Right atrium auricular region (tissue), 2 donors: ENCODE measurements at places on chromosomes 7 and 10. TPM values are rescaled to one million over a fixed set of nuclear protein-coding genes. Genes with fewer than 3 reads are reported as not detected.

GRCh38 chr7:139061416-139061815 is 25.6 kb upstream of the ZC3HAV1L start:
- DNase-seq, result no peak

DNA sequence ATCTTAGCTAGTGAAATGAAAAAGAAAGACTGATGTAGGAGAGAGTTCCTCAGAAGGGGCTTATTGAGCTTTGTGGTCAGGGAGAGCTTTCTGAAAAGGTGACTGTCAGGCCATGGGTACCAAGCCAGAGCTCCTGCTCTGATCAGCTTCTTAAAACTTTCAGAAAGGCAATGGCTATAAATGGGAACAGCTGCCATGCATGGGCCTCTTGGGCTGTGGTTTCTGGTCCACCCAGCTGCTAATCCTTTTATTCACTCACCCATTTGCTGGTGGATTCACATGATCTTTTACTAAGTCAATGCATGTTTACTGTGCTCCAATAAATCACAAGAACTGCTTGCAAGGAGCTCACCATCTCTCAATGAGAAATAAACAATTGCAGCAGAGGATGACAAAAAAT is 60.1 kb upstream of the ZPBP start:
- no peak for DNase-seq

GRCh38 chr10:95550073-95550672 is 11.0 kb downstream of the SORBS1 start:
- no peak for DNase-seq

- no peak for DNase-seq
Observed at GRCh38 chr10:71573562-71574518, 145.7 kb downstream of the C10orf105 start.

GRCh38 chr7:21364801-21365271 is 63.0 kb upstream of the SP4 start:
- DNase-seq, result no peak

DNA sequence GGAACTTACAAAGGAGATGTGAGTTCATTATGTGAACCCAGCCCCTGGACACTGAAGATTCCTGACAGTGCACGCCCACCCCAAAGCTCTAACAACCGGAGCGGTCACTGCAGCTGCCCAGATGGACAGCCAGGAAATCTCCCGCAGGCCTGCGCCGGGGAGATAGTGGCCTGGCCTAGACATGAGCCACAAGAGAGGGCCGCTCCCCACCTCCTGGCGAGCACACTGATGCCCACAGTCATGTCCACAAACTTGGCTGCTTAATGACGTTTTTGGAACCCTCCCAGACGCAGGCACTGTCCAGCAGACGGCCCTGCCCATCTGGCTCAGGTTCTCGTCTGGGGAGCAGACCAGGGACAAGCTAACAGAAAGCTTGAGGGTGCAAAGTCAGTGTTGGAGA is 34.2 kb downstream of the TCERG1L start:
- DNase-seq, result no peak

GRCh38 chr7:47428052-47428767 is 153.7 kb downstream of the TNS3 start:
- no peak for DNase-seq

GRCh38 chr10:99994801-99995200 is 14.9 kb downstream of the DNMBP start:
- DNase-seq, result no peak

DNA sequence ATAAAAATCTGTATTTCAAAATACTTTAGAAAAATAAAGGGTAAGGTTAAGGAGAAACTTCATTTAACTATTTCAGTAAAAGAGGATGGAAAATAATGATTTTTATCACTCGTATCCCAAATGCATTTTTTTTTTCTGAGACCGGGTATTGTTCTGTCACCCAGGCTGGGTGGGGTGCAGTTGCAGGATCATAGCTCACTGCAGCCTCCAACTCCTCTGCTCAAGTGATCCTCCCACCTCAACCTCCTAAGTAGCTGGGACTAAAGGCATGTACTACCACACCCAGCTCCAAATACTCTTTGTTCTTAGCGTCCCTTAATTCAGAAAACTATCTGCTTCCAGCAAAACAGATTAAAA is 11.8 kb downstream of the KMT2C start:
- no peak for DNase-seq

GRCh38 chr10:115092555-115093285 is 445 bp upstream of the ATRNL1 start:
- no peak for DNase-seq

DNA sequence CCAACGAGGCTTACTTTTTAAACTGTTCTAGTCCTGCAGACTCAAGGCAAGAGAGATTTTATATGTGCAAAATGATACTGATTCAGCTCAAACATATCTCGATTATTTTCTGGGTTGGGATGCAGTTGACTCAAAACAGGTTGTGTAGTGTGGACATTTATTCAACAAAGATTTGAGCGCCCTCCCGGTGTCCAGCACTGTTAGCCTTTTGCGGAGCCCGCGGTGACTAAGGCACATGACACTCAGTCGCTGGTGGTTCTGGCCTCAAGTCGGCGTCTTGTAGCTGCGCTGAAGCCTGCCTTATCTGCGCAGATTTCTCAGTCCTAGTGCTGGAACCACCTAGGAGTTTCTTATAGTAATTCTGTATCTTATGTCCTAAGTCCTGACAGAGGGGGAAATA is 938 bp upstream of the CADPS2 start:
- DNase-seq, result peak; percentile 86

GRCh38 chr10:43981696-43982095 is 333.0 kb upstream of the ZNF32 start:
- DNase-seq, result no peak

GRCh38 chr10:97498841-97499560 is at the start of gene UBTD1:
TSS of gene UBTD1 (plus strand) at chr10:97498924. CDS start at chr10:97499204, 280 bp downstream.
- DNase-seq, result no peak

DNA sequence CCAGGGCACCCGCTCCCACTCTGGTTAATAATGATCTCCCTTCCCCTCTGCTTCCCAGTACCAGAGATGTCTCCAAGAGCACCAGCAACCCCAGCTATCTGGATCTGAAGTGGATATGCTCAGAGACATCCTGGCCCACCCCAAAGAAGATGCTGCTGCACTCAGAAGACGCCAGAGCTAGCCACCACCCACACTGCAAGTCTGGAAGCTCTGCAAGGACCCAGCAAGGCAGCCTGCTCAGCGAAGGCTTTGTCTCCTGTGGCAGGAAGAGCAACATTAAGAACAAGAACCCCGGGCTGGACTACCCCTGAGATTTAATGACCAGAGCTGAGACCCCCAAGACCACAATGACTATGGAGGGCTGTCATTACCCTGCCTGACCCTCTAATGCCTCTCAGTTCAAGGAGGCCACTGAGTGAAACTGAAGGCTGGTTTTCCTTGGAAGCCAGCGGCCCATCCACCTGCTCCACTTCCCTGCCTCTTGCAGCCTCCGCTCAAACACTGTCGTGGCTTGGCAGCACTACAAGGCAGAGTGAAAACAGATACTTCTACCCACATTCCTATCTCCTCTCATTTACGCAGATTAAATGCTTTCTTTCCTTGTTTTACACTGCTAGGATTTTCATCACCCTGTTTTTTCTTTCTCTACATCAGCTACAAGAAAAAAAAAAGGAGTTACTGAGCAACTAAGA is 202.2 kb downstream of the SNX10 start:
- DNase-seq, result no peak

GRCh38 chr7:82455295-82455694 is 11.7 kb upstream of the CACNA2D1 start:
- DNase-seq, result no peak

DNA sequence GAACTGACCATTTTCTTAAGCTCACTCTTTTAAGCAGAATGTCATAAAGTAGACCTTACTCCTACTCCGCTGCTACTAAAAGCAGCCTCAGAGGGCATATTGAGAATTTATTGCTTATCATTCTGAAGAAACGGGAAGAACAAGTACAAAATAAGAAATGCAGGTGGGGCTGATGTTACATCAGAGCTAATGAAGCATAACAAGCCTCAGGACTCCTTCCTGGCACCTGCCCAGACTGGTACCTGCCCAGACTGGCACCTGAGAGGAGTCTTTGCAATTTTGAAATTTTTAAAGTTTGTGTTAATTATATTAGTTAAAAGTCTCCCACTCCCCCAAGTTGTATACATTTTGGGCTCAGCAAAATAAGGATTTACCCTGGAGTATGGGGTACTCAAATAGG is 162.4 kb downstream of the SEMA3E start:
- DNase-seq, result no peak

- no peak for DNase-seq
Observed at GRCh38 chr7:108408296-108408991, 47.8 kb downstream of the NRCAM start.

GRCh38 chr10:88541116-88541626 is 41.9 kb downstream of the RNLS start:
- DNase-seq, result no peak

DNA sequence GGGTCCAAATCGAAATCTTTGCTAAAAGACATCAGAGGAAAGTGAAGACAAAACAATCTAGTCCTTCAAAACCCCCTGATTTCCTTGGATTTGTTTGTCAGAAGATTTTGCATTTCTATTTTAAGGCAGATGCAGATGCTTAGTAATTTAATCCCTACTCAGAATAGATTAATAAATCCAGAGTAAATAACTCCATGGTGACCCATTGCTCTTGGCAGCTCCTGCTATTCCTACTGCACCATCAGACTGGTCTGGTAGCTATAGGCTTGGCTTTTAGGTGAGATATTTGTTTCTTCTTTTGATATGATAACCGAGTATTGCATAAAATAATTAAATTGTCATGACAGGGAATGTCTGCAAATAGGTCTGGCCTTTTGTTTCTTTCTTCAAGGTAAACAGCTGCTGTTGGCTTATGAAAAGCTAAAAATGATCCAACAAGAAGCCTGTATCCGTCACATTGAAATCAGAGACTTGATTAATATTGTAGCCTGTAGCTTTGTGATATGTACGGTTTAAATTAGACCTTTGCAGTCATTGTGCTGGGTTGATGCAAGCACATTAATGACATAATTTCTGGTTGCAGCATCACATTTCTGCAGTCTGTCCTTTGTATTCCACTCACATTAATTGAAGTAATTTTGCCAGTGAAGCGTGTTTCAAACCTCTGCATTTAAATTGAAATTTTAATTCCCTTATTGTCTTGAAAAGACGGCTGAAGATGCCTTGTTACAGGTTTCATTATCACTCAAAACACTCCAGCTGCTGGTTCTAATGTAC is 40.7 kb downstream of the EXOC4 start:
- DNase-seq, result no peak

DNA sequence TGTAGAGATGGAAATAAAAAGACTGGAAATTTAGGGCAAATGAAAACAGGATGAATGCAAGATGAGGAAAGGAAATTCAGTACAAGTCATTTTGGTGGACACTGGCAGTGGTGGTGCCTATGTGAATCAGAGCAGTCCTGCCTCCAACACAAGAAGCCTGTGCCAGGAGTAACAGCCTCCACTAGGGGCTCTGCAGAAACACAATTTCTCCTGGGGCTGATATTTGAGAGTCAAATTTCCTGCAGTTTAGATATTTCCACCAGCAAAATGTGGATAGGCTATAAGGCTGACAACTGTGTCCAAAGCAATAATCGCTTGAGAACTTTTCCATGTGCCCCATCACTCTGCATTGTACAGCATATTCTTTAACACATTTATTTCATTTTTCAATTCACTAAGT is 4.7 kb upstream of the PLXDC2 start:
- DNase-seq, result peak; percentile 73

DNA sequence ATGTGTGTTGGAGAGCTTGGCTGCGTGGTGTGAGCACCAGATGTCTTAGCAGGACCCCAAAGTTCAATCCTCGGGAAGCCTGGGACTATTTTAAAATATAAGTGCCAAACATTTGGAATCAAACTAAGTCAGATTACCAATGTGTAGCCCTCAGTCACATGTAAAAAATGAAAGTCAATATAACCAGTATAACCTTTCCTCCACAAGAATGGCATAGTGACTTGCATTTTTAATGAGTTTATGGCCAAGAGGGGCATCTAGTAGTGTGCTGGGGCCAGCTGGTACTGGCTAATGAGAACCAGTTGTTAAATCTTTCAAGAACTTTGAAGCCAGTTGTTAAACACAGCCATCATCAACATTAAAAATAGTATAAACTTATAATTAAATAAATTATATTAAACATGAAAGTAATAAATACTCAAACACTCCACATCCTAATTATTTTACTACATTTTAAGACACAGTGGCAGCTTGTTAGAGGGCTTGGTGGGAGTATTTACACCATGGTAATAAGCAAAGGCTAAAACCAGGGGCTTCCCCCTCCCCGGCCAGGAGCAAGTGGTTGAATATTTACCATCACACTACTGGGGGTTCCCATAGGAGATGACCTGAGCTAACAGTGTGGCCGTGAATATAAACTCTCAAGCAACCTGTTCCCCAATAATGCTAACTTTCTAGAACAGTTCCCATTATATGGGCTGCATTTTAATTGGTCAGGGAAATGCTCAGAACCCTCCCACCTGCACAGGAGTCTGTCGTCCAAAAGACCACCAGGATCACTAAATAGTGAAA is 7.9 kb upstream of the FAM170B start:
- no peak for DNase-seq

DNA sequence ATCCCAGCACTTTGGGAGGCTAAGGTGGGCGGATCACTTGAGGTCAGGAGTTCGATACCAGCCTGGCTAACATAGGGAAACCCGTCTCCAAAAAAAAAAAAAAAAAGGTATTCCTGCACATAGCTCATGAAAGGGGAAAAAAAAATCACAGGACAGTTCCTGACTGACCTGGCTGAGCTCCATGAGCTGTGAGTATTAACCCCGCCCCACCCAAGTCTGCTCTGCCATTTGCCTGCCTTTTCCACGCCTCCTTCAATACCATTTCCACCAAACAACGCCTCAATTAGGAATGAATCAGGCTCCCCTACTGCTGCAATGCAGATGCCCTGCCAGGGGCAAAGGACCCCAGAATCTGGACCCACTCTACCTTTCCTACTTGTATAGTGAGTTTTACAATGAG is 55.0 kb downstream of the PDIA4 start:
- DNase-seq, result no peak

GRCh38 chr10:16735671-16736070 is 81.6 kb downstream of the RSU1 start:
- no peak for DNase-seq

GRCh38 chr7:151115121-151115835 is 29.0 kb downstream of the AGAP3 start:
- no peak for DNase-seq

DNA sequence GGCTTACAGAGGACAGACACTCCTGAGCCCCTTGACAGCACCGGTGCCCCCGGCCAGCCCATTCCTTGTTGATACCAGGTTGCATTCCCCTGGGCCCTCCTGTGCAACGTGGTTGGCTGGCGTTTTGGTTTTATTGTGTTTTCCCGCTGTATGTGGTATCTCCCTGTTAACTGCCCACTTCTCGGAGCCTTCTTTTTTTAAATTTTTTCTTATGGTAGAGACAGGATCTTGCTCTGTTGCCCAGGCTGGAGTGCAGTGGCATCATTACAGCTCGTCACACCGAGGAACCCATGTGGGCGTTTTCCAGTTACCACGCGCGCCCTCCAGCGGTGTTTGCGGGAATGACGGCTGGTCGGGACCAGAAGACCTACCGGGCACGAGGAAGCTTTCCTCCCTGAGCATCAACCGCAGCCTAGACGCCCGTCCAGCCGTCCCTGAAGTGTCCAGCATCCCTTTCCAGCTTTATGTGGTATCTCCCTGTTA is 16.9 kb upstream of the ZFAND2A start:
- DNase-seq, result no peak

The ZNF22 gene
- 20.5 TPM for total RNA-seq

The FIS1 gene
- total RNA-seq, result 459 TPM

The SORBS1 gene
- total RNA-seq, result 742 TPM

The ABCA13 gene
- not detected for total RNA-seq

The INHBA gene
- total RNA-seq, result 4.0 TPM

The MLXIPL gene
- total RNA-seq, result 1.3 TPM

The SYT15 gene
- 1.5 TPM for total RNA-seq

The CDK14 gene
- total RNA-seq, result 37.9 TPM

The MPLKIP gene
- total RNA-seq, result 23.3 TPM

The FAM24B gene
- total RNA-seq, result 1.1 TPM

The MRC1 gene
- 26.0 TPM for total RNA-seq
